ENCODE measurements at places on chromosomes 5 and 9.

DNA sequence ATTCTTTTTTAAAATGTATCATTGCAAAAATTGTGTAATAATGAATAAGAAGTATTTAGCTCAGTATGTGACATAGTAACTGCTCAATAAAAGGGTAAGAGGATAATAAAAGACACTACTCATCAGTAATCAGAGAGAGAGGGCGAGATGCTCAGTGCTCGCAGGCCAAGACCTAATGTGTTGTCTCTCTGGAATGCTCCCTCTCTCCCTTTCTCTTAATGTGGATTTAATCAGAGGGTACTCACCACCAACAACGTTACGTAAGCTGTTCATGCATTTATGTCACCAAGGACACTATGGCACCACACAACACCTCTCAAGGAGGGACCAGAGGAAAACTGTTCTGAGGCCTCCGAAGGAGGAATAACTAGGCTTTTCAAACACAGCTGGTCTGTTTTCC is 42.5 kb downstream of the WHRN start:
- DNase-seq = no peak

DNA sequence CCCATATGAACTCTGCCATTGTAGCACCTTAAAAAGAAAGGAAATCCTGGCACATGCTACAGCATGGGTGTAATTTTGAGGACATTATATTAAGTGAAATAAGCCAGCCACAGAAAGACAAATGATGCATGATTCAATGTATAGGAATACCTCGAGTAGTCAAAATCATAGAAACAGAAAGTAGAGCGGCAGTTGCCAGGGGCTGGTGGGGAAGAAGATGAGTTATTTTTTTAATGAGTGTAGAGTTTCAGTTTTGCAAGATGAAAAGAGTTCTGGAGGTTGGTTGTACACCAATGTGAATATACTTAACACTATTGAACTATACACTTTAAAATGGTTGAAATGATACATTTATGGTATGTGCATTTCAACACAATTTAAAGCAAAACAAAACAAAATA is 133.0 kb downstream of the ZDHHC21 start:
- DNase-seq = no peak

DNA sequence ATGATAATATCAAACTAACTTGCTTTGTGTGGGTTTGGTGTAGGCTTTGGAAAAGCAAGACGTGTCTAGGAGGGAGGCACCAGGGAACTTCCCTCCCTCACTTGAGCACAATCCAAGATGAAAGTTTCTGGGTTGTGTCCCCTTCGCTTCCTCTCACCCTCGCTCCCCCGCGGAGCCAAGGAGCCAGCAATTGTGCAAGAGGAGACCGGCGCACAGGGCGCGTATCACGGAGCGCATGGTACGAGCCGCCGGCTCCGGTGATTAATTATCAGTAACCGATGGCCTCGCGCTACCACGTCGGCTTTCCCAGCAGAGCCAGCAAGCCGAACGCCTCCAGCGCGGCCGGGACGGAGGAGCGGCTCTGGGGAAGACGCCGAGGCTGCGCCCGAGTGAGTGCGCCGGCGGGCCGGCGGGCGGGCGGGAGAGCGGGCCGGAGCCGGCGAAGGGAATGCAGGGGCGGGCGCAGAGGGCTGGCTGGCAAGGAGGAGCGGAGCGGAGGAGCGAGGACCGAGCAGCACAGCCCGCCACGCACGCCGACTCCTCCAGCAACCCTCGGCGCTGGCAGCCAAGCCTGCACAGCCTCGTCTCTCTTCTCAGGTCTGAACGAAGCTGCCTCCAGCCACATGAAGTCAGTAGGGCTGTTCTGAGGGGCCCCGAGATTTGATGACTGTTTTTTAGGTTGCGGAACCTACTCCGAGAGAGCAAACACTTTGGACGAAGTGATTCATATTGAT is 143.6 kb downstream of the BNC2 start:
- DNase-seq = no peak

DNA sequence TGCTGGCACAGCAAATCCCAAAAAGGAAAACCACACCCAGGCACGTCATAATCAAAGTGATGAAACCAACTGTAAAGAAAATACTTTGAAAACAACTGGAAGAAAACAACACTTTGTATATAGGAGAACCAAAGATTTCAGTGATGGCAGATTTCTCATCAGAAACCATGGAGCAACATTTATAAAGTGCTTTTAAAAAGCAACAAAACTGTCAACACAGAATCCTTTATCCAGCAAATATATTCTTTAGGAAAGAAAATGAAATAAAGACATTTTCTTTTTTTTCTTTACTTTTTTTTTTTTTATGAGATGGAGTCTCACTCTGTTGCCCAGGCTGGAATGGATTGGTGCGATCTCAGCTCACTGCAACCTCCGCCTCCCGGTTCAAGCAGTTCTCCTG is 5.3 kb upstream of the FAM151B start:
- no peak for DNase-seq

DNA sequence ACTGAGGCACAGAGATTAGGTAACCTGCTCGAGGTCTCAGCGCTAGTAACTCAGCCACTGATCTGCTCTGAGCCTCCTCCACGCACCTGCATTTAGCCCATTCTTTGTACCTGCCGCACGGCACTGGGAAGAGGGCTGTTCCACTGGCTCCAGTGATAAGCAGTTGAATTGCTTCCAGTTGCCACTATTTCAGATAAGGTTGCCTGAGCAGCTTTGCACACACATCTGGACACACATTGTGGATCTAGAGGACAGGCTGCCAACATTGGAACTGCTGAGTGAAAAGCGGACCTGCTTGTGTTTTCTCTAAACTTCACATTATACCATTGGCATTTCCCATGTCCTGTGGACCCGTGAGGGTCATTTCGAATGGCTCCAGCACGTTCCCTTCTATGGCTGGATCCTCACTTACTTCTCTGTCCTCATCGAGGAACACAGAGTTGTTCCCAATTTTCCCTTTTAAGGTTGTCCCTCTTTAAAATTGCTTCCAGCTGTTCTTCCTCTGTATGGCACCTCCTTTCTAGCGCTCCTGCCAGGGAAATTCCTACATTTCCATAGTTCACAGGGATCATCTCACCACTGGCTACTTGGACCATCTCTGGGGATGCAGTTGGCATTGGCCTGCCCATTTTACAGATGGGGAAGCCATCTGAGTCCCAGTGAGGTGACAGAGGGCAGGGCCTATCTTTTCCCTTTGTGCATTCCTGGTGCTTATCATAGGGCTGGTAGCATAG is 45.9 kb upstream of the RPL26L1 start:
- DNase-seq = no peak

- no peak for DNase-seq
Measured at GRCh38 chr5:34652914-34653313, 3.2 kb upstream of the RAI14 start.

DNA sequence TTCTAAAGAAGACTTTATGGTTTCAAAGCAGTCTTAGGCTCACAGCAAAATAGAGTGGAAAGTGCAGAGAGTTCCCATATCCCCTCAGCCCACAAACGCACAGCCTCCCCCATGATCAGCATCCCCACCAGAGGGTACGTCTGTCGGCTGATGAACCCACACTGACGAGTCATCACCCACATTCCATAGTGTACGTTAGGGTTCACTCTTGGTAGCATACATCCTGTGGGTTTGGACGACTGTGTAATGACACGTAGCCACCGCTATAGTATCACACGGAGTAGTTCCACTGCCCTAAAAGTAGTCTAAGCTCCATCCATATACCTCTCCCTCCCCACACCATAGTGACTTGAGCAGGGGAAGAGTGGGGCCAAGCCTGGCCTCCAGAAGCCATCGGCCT is 135.7 kb upstream of the PHYKPL start:
- DNase-seq = no peak

GRCh38 chr5:161385027-161385426 is 161.5 kb downstream of the GABRB2 start:
- DNase-seq = no peak

DNA sequence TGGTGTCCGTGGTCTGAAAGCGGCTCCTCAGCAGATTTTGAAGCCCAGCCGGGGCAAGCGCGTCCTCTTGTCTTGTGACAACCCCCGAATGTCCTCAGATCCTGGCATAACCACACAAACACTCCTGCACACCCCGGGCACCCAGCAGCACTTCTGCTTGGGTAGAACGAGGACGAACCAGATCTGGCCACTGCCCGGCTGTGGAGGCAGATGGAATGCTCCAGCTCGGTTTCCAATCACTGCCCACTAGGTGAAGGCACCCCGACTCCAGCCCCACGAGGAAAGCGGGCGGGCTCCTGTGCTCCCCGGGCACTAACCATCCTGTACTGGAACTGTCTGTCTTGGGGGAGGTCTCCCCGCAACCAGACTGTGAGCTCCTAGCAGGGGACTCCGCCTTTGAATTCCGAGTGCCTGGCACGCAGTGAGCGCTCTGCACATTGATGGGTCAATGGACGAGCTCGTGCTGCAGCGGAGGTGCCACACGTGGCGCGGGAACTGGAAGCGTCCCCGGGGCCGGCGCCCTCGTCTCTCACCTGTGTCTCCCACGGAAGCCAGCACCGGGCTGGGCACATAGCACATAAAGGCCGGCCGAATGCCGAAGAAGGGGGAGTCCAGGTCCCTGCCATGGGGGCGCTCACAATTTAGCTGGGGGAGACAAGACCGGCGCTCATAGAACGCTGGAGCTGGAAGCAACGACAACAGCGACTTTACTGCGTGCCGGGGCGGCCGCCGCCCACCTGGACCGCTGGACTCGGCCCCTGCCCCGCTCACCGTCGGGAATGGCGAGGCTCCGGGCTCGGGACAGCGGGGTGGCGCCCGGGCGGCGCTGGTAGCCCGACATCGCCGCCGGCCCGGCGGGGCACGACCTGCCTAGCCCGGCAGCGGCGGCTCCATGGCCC is 608 bp downstream of the ENTR1 start:
- DNase-seq = no peak

GRCh38 chr5:179241175-179241574 is 104.1 kb downstream of the ADAMTS2 start:
- DNase-seq = no peak

- no peak for DNase-seq
Measured at GRCh38 chr5:101390151-101390908, 487.2 kb upstream of the ST8SIA4 start.

DNA sequence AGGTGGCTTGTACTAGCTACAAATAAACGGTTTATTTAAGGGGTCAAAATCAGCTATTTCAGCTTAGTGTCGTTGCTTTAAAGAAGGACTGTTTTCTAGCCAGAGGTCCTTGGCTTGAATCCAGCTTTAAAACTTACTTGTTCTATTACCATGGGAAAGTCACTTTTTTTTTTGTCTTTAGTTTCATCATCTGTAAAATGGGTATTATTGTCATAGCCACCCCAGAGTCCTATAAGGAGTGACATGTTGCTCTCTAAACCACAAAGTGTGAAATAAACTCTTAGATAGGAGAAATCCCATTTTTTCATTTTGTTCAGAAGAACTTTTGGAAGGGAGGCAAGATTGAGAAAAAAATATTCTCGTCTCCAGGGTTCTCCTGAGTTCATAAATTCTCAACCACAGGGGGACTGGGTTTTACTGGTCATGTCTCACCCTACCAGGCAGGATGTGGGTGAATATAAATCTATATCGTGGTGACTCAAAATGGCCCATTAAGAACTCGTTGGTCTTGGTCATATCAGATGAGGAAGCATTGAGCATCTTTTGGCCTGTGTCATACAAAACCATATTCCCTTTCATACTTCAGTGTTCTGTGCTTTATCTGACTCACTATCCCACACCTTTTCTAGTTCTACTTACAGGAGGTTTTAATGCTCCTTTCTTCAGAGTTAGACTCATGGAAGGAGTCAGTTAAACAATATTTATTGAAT is 202.7 kb upstream of the NR3C1 start:
- peak; percentile 19 for DNase-seq

DNA sequence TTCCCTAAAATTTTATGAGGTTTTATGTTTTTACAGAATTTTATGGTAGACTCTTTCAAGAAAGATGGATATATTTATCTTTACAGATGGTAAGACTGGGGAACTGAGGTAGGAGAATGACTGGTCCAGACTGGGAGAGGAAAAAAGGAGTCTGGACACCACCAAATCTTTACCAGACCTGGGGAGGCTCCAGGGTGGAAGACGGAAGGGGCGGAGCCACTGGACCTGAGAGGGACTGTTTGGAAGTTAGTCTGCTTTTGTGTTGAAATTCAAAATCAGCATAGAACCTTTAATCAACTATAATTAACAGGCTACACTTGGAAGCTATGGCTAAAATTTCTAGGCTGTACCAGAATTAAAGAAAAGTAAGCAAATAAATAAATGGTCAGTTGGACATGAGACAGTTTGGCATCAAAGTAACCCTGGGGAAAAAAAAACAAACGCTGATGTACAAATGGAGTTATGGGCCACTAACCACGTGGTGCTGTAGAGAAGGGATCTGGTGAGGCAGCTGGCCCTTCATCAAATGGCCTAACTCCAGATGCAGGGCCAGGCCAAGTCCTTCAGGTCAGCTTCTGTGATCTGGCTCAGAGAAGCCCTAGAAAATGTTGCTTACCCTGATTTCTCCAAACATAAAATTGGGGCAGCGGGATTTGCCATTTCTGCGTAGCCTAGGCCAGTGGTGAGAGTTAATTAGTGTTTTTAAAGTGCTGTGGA is 155.1 kb downstream of the ARSB start:
- DNase-seq = no peak

- no peak for DNase-seq
Measured at GRCh38 chr9:18520416-18521047, 46.6 kb downstream of the ADAMTSL1 start.

DNA sequence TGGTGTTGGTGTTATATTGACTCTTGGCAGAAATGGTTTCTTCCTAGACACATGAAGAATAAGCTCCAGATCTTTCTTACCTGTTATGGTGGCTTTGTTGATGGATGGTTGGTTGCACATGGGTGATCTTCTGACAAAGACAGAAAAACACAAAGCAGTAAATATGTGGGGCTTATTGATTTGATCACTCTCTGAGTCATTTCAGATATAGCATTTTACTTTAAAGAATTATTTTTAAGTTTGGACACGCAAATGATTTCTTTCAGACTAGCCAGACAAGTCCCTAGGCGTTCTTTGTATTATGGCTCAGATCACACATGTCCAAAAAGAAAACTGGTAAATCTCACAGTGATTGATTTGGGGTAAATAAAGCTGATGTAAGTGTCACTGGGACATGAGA is 597.6 kb downstream of the RAB3C start:
- no peak for DNase-seq

DNA sequence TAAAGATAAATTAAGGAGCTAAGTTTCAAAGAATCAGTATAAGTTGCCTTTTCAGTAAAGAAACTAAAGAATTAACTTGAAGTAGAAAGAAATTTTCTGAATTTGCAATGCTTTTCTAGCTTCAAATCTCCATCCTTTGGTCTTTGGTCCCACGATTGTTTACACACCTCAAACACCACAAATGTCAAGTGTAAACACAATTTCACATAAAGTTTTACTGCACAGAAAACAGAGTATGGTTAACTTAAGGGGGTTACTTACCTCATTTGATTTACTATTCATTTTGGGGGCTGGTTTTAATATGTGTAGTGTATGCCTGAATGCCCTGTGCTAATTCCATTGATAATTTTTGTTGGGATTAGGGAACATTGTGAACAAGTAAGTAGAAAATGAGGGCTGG is 4.1 kb downstream of the CDO1 start:
- DNase-seq = no peak

GRCh38 chr5:27091858-27092257 is 53.5 kb upstream of the CDH9 start:
- no peak for DNase-seq

Measured in stimulated activated CD4-positive, alpha-beta T cell treated with anti-CD3 and anti-CD28 coated beads, Interleukin-15, amount 100 ng/mL, for 48 hours (primary cell).